ENCODE measurements at places on chromosomes 6 and 20.

GRCh38 chr6:4369616-4370015, 234.2 kb upstream of the ECI2 start:
- DNase-seq = no peak

GRCh38 chr20:63964412-63964811, 5.3 kb downstream of the ZNF512B start:
- DNase-seq = no peak

- DNase-seq = no peak
These were observed 1.3 kb upstream of the UNC5CL start for GRCh38 chr6:41040101-41040939.

DNA sequence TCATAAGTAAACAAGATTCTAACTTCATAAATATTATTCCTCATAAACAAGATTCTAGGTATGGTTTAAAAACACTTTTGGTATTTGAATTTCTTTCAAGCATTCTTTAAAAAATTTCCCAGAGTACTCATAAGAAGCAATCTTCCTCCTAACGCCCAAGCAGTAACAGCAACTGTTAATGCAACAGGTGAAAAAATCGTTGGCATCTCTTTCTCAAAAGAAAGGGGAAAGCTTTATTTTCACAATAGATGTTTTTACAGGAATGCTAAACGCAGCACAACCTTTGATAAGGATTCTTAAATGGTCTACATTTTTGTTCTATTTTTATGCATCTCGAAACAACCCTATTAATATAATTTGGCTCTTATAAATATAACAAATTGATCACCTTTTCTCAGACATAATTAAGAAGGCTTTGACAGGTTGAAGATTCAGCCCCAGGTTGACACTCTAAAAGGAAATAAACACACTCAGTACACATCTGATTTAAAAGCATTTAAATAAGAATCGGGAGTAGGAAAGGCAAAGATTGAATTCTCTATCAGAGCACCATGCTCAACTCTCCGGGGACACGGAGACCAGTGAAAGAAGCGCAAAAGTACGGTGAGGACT, 634 bp downstream of the AHI1 start:
- DNase-seq = no peak

- no peak for DNase-seq
These were observed 85.1 kb downstream of the AGPAT4 start for GRCh38 chr6:161188547-161189465.

- no peak for DNase-seq
These were observed 1.6 kb upstream of the HS3ST5 start for GRCh38 chr6:114344246-114344970.

DNA sequence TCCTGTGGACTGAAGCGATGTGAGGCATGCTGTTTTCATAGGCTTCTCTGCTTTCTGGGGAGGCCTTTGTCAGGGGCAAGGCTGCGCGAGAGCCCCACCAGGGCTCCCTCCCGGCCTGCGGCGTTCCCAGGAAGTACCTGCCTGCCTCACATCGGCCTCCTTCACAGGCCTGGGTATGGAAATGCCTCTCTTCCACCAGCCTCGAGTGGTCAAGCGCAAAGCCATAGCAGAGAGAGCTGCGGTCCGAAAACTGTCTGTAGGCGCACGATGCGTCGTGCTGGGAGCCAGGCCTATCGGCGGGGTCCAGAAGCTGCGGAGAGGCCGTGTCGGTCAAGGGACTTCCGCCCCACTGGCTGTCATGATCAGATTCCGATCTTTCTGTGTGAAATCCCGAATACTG, 71.2 kb downstream of the SIM1 start:
- no peak for DNase-seq

- no peak for DNase-seq
These were observed 43.9 kb upstream of the RBM24 start for GRCh38 chr6:17237246-17237645.

- no peak for DNase-seq
These were observed 143.1 kb downstream of the CDH26 start for GRCh38 chr20:60101201-60101890.

DNA sequence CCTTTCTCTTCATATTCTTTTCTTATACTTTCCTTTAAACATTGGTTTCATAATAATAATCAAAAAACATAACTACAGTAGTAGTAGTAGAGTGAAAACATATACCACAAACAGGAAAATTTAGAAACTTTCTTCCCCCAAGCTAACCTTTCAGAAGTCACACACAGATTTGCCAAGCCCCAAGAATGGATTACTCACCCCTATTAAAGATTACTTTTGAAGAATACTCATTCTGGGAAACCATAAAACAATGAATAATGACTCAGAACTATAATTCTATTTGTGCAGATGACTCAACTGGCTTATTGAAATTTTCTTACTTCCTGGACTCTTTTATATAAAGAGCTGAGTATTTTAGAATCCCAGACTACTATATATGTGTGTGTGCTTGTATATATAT, 119.4 kb upstream of the GJE1 start:
- no peak for DNase-seq

GRCh38 chr20:40191573-40191972, 497.5 kb downstream of the MAFB start:
- DNase-seq = no peak
